Stimulated activated CD8-positive, alpha-beta memory T cell treated with anti-CD3 and anti-CD28 coated beads, Interleukin-2, amount 100 ng/mL, for 1 hour (primary cell): ENCODE measurements at places on chromosomes 12 and 14.

DNA sequence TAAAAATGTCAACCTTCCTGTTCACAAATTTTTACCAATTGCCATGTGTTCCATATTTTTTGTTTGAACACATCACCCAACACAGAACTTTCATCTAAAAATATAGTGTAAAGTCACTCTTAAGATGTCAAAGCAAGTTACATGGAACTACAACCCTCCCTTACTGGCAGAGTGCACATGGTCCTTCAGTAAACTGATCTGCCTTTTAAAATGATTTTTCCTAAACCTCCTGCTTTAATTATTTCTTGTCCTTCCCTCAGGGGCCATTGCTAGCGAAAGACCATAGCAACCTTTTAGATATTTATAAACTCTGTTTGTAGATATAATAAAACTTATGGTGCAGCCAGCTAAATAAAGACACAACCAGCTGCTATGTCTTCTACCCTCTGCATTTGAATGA lies 255.2 kb upstream of the FAR2 start:
- DNase-seq = no peak

DNA sequence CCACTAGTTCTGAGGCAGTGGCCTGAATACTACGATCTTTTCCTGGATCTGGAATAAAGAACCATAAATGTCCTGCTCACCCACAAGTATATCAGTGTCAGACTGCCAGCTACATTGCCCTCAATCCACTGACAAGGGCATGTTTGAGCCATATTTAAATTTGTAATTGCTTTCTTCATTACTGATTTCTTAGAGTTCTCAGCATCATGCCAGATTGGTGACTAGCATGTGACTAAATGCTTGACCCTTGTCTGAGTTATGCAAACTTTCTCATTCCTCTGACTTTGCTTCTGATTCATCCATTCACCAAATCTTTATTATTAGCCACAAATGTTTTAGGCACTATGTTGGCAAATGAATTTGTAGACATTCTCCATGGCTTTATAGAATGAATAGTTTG lies 143.6 kb upstream of the SLC16A7 start:
- no peak for DNase-seq

DNA sequence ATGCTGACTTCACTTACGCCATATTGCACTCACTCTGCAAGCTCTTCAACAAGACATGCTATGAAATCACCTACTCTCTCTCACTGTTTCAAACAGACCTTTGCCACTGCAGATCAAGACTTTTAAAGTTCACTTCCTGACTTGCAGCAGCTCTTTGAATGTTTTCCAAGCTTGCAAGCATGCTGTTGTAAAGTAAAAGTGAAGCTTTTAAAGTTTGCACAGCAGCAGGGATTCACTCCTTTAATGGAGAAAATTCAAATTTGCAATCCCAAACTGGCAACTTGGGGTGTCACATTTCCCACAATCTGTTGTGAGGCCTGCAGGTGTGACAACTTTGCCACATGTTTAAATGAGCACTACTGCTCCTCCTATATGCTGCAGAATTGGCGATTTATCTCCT lies 270.9 kb downstream of the ALX1 start:
- DNase-seq = no peak

DNA sequence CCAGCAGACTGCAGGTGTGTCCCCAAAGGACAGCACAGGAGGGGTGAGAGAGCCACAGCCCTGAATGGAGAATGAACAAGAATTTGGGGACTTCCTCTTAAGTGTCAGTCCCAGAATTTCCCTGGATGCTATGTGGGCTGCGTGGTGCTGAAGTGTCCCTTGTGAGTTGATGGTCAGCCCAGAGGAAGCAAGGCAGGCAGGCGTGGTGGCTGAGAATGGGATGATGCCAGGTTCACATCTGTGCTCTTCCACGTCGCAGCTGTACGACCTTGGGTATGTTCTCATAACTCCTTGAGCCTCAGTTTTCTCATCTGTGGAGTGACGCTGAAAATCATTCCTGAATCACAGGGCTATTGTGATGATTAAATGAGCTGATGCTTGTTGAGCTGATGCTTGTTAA lies 62.1 kb upstream of the GPATCH2L start:
- no peak for DNase-seq

DNA sequence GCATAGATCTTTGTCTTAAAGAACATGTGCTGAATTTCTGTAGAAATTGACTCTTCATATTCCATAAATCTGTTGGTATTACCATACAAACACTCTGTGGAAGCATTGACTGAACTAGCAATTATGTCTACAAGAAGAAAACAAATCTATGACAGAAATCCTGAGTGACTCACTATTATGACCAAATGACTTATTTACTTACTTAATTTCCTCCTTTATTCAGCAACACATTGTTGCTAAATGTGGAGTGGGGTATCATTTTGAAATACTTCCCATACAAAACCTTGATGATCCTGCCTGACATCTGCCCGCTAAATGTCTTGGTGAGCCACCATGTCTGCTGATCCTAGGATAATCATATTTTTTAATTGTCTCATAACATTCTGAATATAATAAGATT lies 99.1 kb upstream of the SLCO1C1 start:
- no peak for DNase-seq

- no peak for DNase-seq
These were observed 15.7 kb downstream of the DNAL1 start for GRCh38 chr14:73660511-73660910.

- no peak for DNase-seq
These were observed 349.0 kb downstream of the GLT1D1 start for GRCh38 chr12:129202109-129202814.
